ENCODE measurements at places on chromosomes 13 and 19.

DNA sequence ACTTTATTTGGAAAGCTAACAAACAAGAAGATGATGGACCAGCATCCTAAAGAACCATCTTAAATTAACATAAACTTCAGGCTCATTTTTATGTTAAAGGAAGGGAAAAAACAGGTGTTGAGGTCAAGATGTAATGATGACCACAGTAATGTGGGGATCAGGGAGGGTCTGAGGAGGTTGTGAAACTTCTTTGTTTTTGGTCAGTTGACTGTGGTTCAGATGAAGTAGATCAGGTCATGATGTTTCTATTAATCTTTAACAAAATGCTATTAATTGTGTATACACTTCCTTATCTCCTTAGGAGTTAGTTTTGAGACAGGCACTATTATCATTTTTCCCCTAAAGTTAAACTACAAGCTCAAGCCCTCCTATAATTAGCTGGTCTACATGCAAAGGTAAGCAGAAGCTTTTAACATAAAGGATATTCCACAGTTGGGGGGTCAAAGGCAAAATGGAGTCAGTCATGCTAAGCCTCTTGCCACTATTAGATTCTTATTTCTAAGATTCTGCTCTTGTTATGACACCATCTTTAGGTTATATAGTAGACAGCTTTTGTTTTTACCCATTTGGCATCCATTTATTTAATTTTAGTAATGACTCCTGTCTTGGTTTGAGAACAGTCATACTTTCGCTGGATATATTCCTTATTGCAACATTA is 800.1 kb upstream of the PCDH9 start:
- no peak for DNase-seq

GRCh38 chr13:75052616-75053015 is 429.4 kb downstream of the TBC1D4 start:
- no peak for DNase-seq

GRCh38 chr13:42066542-42066941 is 18.1 kb downstream of the DGKH start:
- no peak for DNase-seq

GRCh38 chr19:748274-748598 is 2.7 kb upstream of the MISP start:
- DNase-seq, result no peak

GRCh38 chr13:28140433-28141125 is 2.2 kb downstream of the PAN3 start:
- DNase-seq, result no peak

- no peak for DNase-seq
Measured at GRCh38 chr19:38975861-38976271, 324 bp upstream of the FBXO17 start.

DNA sequence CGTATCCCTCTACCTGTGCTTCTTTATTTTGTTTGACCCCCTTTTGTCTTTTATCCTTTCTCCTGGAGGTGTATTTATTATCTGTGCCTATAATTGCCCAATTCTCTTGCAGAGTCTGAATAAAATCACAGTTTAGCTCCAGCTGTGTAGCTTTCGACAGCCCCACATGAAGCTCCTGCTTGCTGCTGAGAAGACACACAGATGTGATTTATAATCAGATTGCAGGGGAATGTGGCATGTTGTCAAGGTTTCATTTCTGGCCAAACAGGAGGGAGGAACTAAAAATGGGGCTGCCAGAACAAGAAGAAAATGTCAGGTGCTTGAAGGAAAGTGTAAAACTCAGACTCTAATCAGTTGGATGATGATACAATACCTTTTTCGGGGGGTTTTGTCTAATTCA is 22.7 kb downstream of the CCNA1 start:
- no peak for DNase-seq

DNA sequence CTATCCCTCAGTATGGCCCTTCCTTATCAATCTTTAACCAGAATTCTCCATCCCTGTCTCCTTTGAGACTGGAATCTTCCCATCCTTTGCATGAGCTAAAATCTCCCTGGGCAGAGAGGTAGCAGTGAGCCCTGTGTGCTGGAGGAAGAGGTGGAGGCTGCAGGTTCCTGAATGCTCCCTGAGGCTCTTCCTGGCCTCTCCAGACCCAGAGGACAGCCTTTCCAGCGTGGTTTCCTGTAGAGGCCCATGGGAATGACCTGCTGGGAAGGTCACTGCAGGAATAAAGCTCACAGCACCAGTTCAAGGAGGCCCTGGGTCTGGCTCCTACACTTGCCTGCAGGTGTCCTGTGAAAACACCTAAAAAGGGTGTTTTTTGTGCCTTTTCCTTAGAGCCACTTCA is 4.6 kb downstream of the OR10H2 start:
- no peak for DNase-seq

GRCh38 chr13:91630946-91631345 is 232.5 kb downstream of the GPC5 start:
- no peak for DNase-seq

DNA sequence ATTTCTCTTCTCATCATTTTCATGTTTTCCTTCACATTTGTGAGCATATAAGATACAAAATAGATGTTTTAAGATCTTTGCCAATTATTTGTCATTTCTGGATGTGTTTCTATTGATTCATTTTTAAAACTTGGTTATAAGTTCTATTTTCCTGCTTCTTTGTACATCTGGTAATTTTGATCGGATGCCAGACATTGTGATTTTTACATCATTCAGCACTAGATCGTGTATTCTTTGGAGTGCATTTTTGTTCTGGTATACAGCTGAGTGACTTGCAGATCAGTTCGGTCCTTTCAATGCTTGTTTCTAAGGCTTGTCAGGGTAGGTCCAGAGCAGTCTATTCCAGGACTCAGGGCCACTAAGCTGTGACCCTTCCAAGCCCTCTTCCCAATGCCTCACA is 198.2 kb downstream of the KLF12 start:
- no peak for DNase-seq

DNA sequence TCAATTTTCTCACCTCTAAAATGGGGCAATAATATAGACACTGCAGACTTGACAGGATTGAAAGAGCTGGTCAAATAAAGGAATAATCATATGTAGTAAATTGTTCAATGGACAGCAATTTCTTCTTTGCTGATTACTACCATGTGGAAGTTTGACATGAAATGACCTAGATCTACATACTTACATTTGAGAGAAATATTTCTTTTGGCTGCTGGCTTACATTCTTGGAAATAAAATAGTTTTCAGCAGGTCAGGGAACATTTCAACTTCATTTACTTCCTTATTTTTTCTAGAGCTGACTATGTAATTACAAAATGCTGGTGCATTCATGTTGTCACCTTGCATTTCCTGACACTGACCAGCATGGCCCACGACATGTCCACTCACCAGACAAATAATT is 294.6 kb upstream of the MIR17HG start:
- no peak for DNase-seq

- DNase-seq, result no peak
Measured at GRCh38 chr13:113881614-113882266, 17.9 kb upstream of the GAS6 start.

DNA sequence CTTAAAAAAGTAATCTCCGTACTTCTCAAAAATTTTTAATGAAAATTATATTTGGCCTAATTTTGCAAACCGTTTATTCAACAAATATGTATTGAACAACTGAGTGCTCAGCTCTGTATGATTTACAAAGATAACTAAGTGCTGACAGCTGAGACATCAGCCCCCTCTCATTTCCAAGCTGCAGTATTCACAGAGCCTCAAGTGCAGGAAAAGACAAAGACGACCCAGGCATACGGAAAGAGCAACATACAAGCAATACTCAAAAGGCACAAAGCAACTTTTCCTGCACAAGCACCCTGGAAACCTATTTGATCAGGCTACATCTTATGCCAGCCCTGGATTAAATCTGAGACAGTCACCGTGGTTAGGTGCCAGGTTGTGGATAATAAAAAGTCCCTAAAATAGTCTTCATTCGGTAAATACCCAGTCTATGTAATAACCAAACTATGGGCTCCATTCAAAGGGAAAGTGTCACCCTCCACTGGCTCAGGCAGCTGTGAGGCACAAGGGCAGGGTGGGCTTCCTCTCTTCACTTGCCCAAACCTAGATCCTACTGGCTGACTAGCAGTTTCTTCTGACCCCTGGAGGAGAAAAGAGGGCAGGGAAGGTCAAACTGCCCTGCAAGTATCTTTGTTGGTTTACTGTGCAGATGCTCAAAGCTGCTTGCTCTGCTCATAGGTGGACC is 65.5 kb downstream of the TBC1D4 start:
- no peak for DNase-seq

GRCh38 chr13:51590231-51590970 is 6.1 kb downstream of the WDFY2 start:
- DNase-seq, result no peak

DNA sequence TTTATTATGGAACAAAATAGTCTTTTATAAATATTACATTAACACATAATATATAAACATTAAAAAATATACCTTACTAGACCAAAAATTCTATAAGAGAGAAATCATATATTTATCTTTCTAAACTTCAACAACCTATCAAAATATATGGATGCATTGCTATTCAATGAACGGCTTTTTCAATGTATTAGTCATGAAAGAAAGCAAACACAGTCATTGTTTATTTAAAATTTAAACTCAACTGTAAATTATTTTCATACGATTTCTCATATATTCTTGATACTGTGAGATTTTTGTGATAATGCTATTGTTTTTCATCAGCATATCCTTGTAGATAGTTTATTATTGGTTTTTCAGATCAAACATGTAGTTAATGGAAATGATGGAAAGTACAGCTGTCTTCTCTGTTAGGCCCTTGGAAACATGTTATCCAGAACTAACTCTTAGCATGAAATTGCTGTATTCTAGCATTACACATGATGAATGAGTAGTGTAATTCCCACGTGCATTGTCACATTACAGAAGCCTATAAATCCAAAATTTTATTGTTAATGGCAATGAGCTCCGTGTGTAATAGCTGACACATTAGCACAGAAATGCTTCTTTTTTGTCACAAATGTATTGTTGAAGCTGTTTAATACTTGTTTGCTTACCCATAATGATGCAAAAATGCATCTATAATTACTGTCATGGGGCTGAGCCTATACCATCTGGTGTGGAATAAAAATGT is 1639.9 kb downstream of the SLITRK5 start:
- no peak for DNase-seq

- DNase-seq, result no peak
Measured at GRCh38 chr13:36629057-36629385, 44.8 kb upstream of the SERTM1 start.

- no peak for DNase-seq
Measured at GRCh38 chr19:6796278-6796677, 23.8 kb downstream of the VAV1 start.

DNA sequence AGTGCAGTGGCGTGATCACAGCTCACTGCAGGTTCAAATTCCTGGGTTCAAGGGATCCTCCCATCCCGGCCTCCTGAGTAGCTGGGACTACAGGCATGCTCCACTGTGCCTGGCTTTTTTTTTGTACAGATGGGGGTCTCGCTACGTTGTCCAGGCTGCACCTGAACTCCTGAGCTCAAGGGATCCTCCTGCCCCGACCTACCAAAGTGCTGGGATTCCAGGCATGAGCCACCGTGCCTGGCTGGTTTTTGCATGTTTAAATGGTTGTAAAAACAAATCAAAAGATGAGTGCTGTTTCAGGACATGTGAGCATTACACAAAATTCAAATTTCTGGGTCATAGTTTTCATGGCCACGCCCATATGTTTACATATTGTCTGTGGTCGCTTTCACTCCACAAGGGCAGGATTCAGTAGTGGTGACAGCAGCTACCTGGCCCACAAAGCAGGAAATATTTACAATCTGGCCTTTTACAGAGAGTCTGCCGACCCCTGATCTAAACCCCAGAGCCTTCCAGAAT is 5.3 kb downstream of the MATK start:
- DNase-seq, result no peak

- DNase-seq, result no peak
Measured at GRCh38 chr13:107348925-107349324, 781.0 kb upstream of the ARGLU1 start.
